Osteoblast (primary cell): ENCODE measurements at places on chromosomes 1 and 21. TPM values are rescaled to one million over a fixed set of nuclear protein-coding genes. Genes with fewer than 3 reads are reported as not detected.

Gene CDC42BPA
- total RNA-seq = 71.6 and 77.8 TPM in 2 replicates

Gene AMY1C
- not detected in 2 replicates for total RNA-seq

Gene LEFTY2
- total RNA-seq = not detected in 2 replicates

Gene CCDC17
- 0.72 and 1.5 TPM in 2 replicates for total RNA-seq

- DNase-seq = no peak
These were observed 24.2 kb downstream of the MAEL start for GRCh38 chr1:167013108-167013929.

- no peak for DNase-seq
These were observed 13.0 kb upstream of the PEAR1 start for GRCh38 chr1:156880473-156880872.

- DNase-seq = no peak
These were observed 84.2 kb downstream of the ERG start for GRCh38 chr21:38413958-38414548.

DNA sequence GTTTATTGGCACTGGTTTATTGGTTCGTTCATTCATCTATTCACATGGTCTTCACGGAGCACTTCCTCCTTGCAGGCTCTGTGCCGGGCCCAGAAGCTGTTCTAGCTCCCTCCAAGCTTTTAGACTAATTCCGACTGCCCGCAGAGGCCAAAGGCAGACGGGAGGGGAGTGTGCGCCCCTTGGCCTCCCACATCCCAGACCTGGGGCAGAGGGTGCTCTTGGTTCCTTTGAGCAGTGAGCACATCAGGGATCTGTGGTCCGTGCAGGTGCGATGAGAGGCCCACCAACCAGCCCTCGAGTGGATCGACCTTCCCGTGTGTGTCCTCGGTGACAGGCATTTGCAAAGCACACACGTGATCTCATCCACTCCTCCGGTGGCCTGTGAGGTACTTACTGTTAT is 38.7 kb upstream of the TNFRSF1B start:
- no peak for DNase-seq

DNA sequence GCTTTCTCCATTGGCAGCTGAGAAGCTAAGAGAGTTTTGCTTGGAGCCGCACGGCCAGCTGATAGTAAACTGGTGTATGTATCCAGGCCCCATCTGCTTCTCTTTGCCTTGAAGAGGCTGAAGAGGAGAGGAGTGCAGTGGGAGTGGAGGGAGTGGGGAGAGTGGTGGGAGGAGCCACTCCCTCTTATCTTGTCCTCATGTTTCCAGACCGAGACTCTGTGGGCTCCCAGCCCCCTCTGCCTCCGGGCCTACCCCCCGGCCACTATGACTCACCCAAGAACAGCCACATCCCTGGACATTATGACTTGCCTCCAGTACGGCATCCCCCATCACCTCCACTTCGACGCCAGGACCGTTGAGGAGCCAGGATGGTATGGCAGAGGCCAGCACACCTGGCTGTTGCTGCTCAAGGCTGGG is 6.0 kb upstream of the LRRC71 start:
- peak; percentile 93 for DNase-seq

DNA sequence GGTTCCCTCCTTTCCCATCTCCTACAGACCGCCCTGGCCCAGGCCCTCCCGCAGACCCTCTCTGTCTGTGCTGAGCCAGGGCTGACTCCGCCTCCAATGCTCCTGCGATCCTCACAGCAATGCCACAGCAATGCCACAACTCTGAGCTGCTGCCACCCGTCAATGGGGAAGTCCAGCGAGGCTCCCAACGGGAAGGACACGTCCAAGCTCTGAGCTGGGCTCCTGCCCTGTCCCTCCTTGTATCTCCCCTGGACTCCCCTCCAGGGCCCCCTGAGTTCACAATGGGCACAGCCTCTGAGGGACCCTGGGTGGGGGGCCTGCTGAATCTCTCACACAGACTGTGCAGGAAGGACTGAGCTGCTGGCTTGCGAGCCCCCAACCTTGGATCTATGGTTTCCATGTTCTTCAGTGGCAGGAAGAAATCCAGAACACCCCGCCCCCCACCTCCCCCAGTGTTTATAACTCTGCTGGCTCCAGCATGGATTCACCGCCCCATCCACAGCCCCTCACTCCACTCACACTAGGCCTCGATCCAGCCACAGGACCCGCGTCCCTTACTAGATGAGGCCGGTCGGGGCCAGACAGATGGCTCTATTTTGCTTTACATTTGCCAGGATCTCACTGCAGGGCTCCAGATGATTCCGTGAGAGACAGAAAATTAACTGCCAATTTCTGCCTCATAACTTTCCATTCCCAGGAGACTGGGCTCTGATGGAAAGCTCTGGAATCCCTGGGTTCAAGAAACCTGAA is 338.0 kb downstream of the MATN1 start:
- DNase-seq = peak; percentile 43

- no peak for DNase-seq
These were observed 78.6 kb upstream of the SLC44A3 start for GRCh38 chr1:94741510-94741909.

DNA sequence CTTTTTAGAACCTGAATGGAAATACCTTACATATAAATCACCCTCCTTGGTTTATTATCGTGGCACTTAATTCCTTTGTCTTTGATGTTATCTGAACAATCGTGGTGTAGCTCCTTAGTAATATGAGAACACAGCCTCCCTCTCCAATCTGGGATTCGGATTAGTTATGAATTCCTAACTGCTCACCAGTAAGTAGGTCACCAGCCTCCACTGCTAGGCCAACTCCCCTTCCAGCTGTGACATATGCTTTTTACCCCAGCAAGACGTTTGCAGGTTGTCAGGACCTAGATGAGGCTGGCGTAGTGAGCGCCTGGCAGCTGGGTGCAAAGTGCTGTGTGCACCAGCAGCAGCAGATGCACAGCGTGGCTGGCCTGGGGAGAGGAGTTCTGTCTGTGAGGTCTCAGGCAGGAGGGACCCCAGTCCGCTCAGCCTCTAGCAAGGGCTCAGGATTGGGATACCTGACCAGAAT is 38.2 kb downstream of the NTPCR start:
- peak; percentile 80 for DNase-seq

GRCh38 chr1:63698001-63698838 is 75.6 kb upstream of the ROR1 start:
- peak; percentile 65 for DNase-seq

- no peak for DNase-seq
These were observed 2.4 kb upstream of the PTPRC start for GRCh38 chr1:198636391-198636790.

GRCh38 chr1:247111700-247112478 is 7.7 kb upstream of the ZNF669 start:
- peak; percentile 96 for DNase-seq

GRCh38 chr1:31762726-31763670 is 1.1 kb downstream of the ADGRB2 start:
- peak; percentile 99 for DNase-seq

DNA sequence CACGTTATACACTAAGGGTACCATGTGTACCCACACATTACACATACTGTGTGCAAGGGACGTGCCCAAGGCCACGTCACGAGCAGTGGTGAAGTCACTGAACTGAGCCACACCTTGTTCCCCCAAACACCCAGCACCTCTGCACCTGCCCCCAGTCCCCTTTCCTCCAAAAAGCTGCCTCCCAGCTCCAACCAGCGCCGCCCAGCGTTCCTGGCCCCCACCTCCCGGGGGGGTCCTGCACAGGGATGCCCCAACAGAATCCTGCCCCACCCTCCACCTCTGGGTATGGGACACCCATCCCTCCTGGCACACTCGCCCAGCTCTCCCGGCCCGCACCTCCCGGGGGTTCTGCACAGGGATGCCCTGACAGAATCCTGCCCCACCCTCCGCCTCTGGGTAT is 54.1 kb downstream of the CHD5 start:
- DNase-seq = no peak

DNA sequence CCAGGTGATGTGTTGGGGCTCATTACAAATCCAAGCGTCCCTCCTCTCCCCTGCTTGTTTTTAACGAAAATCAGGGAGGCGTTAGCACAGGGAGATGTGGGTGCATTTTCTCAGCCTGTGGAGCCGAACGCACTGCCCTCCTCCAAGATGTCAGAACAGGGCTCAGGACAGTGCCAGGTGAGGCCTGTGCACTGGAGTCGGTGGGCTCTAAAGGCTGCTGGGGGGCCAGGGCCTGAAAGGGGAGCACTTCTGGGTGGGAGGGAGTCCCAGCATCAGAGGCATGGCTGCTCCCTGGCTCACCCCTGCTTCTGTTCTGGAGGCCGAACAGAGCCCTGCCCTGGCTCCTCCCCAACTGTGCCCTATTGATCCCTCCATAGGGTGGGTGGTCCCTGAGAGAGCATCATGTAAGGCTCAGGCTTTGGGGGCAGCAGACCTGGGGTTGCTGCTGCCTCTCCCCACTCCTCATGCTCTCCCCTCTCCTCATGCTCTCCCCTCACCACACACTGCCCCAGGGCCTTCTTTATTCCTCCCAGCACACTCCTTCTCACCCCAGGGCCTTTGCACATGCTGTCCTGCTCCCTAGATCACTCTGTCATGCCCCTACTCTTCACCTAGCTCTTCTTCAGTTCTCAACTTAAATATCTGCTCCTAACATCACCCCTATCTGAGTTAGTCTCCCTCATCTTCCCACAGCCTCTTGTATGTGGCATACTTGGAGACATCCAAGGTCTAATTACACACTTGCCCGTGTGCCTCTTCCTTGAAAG is 725.2 kb downstream of the PTPRU start:
- no peak for DNase-seq

DNA sequence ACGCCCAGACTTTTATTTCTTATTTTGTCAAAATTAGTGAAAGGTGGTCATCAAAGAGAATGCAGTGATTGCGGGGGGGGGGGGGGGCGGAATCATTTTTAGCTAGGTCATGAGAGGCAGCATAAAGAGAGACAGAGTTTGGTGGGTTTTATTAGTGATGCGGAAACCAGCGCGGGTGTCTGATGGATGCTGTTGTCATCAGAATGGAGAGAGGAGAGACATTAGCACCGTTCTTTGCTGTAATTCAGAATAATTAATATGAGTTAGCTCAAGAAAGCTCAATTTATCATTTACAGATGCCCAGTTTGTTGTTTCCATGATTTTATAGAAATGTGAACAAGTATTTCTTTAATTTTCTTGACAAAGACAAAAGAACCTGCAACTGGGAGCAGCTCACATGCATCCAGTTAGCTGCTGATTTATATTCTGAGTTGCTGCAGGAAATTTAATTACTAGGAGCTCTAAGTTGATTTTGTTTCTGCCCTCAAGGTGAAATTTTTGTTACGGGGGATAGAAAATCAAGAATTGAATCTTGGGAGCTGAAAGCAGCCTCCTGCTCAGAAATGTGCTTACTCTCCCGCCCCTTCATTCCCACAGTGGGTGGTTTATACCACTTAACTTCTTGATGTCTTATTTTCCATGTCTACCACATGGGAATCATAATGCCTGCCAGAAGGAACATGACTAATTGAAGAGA is 133.4 kb upstream of the MAP1LC3C start:
- DNase-seq = no peak

DNA sequence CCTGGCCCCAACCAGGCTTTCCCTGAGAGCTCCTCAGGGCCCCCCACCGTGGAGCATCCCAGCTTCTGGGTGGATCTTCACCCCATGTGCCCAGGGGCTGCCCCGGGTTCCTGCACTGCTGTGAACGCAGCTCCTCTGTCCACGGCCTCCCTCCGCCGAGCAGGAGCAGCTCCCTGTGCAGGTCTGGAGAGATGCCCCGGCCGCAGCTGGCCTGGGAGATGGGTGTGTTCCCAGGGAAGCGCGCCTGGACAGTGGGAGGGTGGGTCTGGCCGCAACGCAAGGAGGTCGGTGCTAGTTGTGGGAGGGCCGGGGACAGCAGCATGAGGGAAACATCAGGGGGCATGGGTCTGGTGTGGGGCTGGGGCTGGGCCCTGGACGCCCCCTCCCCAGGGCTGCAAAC is 71.3 kb downstream of the MORN1 start:
- DNase-seq = no peak

- DNase-seq = no peak
These were observed 205.3 kb upstream of the RAB4A start for GRCh38 chr1:229065613-229066012.

DNA sequence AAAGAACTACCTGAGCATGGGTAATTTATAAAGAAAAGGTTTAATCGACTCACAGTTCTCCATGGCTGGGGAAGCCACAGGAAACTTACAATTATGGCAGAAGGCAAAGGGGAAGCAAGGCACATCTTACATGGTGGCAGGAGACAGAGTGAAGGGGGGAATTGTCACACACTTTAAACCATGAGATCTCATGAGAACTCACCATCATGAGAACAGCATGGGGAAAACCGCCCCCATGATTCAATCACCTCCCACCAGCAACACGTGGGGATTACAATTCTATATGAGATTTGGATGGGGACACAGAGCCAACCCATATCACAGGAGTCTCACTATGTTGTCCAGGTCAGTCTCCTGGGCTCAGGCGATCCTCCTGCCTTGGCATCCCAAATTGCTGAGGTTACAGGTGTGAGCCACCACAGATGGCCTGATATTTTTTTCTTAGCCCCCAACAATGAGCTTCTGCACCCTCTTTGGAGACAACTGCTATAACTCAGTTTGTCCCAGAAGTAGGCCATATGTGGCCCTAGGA is 22.5 kb upstream of the MORC3 start:
- peak; percentile 23 for DNase-seq

DNA sequence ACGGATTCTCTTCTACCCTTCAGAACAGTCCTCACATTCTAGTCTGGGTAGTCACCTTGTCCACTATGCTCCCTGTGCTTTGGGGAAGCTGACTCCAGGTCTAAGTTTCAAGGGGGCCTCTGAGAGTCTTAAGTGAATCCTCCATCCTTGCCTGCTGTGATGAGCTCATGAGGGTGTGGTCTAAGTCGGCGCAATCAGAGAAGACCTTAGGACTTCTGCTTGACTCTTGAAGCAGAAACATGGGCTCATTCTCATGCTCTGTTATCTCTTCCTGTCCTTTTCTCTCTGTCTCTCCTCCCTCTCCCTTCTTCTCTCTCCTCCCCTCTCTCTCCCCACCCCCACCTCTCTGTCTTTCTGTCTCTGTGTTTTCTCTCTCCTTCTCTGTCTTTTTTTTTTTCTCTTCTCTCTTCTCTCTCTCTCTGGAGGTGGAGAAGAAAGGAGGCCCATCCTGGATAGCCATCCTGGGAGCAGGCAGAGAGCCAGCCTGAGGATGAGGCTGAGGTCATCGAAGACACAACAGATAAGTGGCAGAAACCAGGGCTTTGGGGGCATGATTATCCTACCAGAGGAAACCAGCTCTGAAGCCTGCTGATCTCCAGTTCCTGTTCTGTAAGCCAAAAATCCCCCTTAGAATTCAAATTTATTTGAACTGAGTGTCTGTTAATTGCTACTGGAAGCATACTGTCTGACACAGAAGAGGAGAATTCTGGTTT is 245.6 kb downstream of the SIPA1L2 start:
- DNase-seq = no peak

- DNase-seq = no peak
These were observed 39.0 kb upstream of the TMEM52 start for GRCh38 chr1:1958071-1958541.
